Calu3 (cell line): ENCODE measurements at places on chromosomes 2 and 18. TPM values are rescaled to one million over a fixed set of nuclear protein-coding genes. Genes with fewer than 3 reads are reported as not detected.
A peak's percentile ranks its signal among the peaks of the same experiment; 100 is the strongest.

GRCh38 chr2:51667679-51668078, 635.7 kb upstream of the NRXN1 start:
- no peaks in the 10 kb centered on the region for H3K4me1 ChIP-seq
- H3K27ac ChIP-seq = no peak overlapping the region
- no peaks in the 10 kb centered on the region for H3K36me3 ChIP-seq
- DNase-seq = no peak
- H3K27me3 ChIP-seq = no peaks in the 10 kb centered on the region

DNA sequence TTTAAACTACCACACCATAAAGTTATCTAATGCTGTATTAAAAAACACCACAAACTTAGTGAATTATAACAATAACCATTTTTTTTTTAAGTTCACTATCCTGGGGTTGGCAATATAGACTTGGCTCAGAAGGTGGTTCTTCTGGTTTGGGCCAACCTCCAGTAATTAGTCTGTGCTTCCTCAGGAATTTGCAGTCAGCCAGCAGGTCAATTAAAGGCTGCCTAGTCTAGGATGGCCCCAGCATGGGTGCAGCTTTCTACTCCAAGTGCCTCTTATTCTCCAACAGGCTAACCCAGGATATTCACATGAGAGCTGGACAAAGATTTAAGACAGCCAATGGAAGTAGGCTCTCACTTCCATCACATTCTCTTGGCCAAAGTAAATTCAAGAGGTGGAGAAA, 379.1 kb upstream of the FIGN start:
- no peak overlapping the region for H3K27ac ChIP-seq
- no peaks in the 10 kb centered on the region for H3K36me3 ChIP-seq
- H3K4me3 ChIP-seq = no peak overlapping the region
- no peaks in the 10 kb centered on the region for H3K4me1 ChIP-seq
- no peaks in the 10 kb centered on the region for H3K27me3 ChIP-seq

DNA sequence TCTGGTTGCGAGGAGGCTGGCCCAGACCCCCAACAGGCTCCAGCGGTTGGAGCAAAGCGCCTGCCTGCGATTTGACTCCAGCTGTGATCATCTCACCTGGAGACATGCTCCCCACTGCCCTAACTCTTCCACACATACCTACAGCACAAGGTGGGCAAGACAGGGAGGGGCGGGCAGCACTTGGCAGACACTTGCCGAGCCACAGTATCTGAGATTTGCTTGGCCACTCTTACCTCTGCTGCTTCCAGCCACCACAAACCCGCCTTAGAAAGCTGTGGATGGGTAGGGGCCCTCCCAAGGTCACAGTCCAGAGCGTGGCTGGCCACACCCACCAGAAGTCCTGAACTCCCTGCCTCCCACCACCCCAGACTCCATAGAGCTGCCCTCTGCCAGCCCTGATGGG, 8.2 kb downstream of the CYP26B1 start:
- H3K36me3 ChIP-seq = peaks cover 9% of the 10 kb centered on the region
- peaks cover 16% of the 10 kb centered on the region for H3K27me3 ChIP-seq
- no peak overlapping the region for H3K4me3 ChIP-seq
- no peaks in the 10 kb centered on the region for H3K4me1 ChIP-seq
- no peak overlapping the region for H3K27ac ChIP-seq

GRCh38 chr2:180733330-180733729, 247.1 kb upstream of the UBE2E3 start:
- no peak overlapping the region for H3K27ac ChIP-seq
- no peaks in the 10 kb centered on the region for H3K27me3 ChIP-seq
- H3K36me3 ChIP-seq = no peaks in the 10 kb centered on the region
- H3K4me3 ChIP-seq = no peak overlapping the region

DNA sequence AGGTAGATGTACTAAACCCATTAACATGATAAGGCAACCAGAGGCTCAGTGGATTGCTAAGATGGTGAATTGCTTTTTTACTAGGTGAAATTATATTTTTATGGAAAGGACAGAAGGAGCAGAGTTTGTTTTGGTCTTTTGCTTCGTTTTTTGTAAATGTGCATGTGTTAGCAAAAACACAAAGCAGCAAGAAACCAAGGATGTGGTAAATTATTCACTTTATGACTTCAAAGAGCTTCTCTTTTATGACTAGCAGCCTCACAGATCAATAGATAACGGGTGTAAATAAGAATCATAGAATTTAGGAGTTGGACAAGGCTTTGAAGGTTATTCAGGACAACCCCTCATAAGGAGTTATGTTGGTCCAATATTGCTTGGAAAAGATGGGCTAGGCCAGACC, 615.0 kb downstream of the DPP10 start:
- no peaks in the 10 kb centered on the region for H3K27me3 ChIP-seq
- no peak for DNase-seq
- no peaks in the 10 kb centered on the region for H3K36me3 ChIP-seq
- H3K27ac ChIP-seq = no peak overlapping the region

DNA sequence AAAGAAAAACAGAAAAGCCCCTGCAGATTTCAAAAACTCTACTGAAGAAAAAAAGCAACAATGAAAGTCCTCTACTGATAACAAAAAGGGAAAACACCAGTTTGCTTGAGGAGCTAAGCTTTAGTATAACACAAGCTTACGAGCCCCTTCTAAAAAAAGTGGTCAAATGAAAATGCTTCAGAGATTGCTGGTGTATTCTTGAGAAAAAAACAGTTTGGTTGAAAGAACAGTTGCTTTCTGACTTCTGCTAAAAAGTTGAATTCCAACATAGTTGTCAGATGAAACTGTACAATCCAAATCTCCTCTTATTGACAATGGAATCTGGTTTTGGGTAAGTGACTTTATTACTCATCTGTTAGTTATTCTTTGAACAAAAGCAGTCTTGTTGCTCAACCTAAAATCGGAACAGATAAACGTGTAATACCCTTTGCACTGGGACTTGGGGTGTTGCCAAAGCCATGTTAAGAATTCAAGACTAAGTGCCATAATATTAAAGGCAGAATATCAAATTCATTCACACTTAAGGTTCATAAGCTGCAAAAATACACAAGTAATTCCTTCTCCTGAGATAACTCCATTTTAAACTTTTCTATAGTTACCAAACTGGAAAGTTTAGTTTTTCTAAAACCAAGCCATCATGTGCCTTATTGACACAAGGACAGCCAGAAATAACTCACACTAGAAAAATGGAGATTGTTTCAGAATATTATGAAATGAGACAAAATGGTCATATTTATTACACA, 45.3 kb upstream of the SPAG16 start:
- H3K36me3 ChIP-seq = peaks cover 9% of the 10 kb centered on the region
- H3K4me3 ChIP-seq = peak overlapping the region; percentile 60
- DNase-seq = peak; percentile 77
- H3K4me1 ChIP-seq = peaks cover 60% of the 10 kb centered on the region
- peak overlapping the region; percentile 99 for H3K27ac ChIP-seq

DNA sequence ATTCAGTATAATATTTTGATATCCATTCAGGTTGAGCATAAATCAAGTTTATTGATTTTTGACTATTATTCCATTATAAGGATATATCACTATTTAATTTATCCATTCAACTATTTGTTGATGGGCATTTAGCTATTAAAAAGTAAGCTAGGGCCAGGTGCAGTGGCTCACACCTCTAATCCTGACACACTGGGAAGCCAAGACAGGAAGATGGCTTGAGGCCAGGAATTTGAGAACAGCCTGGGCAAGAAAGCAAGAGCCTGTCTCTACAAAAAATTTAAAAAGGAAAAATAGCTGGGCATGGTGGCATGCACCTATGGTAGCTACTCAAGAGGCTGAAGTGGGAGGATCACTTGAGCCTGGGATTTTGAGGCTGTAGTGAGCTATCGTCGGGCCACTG, 183.5 kb downstream of the HNMT start:
- H3K36me3 ChIP-seq = no peaks in the 10 kb centered on the region
- no peak for DNase-seq
- H3K4me3 ChIP-seq = no peak overlapping the region

DNA sequence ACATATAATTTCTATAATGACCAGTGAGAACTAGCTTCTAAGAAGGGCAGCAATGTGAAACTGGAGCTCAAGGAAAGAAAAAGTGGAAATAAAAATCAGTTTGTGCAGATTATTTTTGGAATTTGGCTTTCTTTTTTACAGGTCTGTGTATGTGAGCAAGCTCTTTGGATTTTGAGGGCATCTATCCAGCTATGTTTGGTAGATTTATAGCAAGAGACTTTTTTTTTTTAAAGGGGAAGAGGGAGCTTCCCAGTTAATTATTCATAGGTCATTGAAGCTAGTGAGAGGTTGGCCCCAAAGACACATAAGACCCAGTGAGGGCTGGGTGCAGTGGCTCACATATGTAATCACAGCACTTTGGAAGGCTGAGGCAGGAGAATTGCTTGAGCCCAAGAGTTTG, 24.0 kb upstream of the COLEC12 start:
- DNase-seq = no peak
- H3K4me1 ChIP-seq = no peaks in the 10 kb centered on the region
- no peaks in the 10 kb centered on the region for H3K27me3 ChIP-seq
- H3K36me3 ChIP-seq = no peaks in the 10 kb centered on the region
- no peak overlapping the region for H3K4me3 ChIP-seq
- H3K27ac ChIP-seq = no peak overlapping the region

DNA sequence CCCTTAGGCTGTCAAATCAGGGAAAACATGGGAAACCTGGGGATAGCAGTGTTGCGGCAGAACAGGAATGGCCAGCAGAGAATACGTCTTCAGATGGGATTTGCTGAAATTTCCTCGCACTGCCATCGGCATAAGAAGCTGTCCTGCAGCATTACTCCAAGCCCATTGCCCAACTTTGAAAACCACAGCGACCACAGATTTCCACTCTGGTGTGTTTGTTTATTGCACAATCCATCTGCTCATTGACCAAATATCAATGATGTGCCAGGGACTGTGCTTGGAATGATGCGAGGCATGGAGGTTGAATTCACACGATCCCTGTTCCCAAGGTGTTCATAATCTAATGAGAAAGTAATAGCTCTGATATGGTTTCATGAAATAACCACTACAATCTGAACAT, 383.3 kb upstream of the MYT1L start:
- H3K36me3 ChIP-seq = no peaks in the 10 kb centered on the region
- no peak overlapping the region for H3K27ac ChIP-seq
- H3K27me3 ChIP-seq = peaks cover 13% of the 10 kb centered on the region

DNA sequence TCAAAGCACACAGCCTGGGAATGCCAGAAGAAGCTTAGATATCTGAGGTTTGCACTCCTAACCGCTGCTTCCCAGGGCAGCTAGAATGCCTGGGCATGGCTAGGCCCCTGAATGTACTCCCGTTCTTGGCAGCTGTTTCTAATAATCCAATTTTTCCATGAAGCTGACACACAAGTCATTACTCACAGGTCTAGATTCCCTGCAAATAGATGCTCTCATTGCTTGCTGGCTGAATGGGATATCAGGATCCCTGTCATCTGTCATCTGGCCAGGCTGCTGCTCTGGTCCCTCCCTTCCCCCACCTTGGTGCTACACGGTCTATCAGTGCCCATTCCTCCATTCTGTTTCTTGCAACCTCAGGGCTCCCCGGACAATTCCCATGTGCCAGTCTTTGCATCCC, 40.7 kb upstream of the TEX51 start:
- no peak for DNase-seq
- H3K27me3 ChIP-seq = peaks cover 41% of the 10 kb centered on the region
- H3K36me3 ChIP-seq = no peaks in the 10 kb centered on the region
- no peak overlapping the region for H3K27ac ChIP-seq
- H3K4me3 ChIP-seq = no peak overlapping the region

DNA sequence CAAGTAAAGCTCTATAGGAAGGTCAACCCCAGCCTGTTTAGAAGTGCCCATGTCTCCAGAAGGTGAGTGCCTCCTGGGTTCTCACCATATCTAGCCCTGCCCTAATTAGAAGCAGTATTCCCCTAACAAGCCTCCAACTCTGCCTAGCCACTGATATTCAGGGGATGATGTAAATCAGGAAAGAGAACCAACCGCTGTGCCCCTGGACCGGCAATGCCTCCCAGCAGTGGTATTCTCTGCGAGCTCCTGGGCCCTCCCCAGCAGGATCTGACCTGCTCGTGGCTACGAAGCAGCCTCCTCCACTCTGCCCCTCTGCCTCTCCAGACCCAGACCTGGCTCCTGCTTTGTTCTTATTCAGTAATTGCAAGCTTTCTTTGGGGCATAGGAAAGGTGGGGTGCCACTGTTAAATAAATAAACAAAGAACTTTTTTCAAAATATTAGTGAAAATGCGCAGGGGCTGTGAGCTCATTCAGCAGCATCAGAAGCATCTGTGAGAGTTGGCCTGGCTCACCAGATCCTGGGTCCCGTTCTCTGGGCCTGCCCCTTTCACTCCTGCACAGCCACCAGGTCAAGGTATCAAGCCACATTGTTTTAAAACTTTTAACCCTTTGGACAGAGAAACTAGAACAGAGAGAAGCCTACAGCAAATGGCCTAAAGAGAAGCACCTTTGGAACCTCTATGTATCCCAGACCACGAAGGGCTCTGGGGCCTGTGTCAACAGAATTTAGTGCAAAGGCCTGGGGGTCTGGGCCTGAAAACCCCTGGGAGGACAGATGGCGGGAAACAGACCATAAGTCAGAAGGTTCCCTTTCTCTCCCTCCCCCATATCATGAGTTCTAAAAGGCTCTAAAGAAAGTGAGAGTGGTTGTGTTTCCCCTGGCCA, 11.9 kb downstream of the MREG start:
- DNase-seq = no peak
- peaks cover 35% of the 10 kb centered on the region for H3K4me1 ChIP-seq
- no peak overlapping the region for H3K27ac ChIP-seq
- H3K36me3 ChIP-seq = peaks cover 10% of the 10 kb centered on the region
- H3K27me3 ChIP-seq = no peaks in the 10 kb centered on the region

DNA sequence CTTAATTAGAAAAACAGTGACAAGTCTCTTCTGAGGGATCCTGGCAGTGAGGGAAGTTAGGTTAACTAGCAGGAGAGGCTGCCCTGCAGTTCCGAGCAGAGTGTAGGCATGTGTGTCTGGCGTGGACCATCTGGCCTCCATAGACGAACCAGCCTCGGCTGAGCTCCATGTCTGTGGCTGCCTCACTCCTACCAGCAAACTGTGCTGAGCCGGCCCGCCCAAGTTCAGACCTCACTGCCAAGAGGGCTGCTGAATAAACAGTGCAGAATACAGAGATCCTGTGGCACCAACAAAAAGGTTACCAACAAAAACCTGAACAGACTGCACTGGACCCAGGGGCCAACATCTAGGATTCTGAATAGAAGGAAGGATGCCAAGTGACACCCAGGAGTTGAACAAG, 27.3 kb downstream of the INO80C start:
- H3K27me3 ChIP-seq = no peaks in the 10 kb centered on the region
- DNase-seq = no peak
- H3K4me3 ChIP-seq = no peak overlapping the region
- peaks cover 22% of the 10 kb centered on the region for H3K4me1 ChIP-seq

DNA sequence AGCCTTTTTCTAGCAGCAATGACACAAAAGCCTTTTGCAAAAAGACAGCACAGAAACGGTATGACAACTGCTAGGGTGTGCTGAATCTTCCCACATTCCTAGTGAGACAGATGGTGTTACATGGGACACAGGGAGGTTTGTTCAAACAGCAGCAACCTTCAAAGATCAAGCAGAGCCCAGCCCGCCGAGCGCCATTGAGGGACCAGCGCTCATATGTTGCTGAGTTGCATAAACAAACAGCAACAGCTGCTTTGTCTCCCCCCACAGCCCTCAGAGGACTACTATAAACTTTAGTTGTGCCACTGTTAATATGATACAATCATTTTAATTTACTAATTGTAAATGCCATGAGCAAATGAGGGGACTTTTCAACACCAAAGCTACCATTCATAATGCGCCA, 117.7 kb downstream of the ZEB2 start:
- H3K4me3 ChIP-seq = no peak overlapping the region
- no peaks in the 10 kb centered on the region for H3K36me3 ChIP-seq
- no peaks in the 10 kb centered on the region for H3K4me1 ChIP-seq

SMAD7 gene
- 11.2 and 13.7 TPM in 2 replicates for total RNA-seq

THSD7B gene
- not detected in 2 replicates for total RNA-seq

RAPGEF4 gene
- total RNA-seq = 0.37 and 1.8 TPM in 2 replicates

AGXT gene
- total RNA-seq = not detected in 2 replicates

ADRA2B gene
- 0.22 TPM in 1 of 2 replicates, not detected in the other for total RNA-seq

TRIM43 gene
- not detected in 2 replicates for total RNA-seq

HTR2B gene
- not detected in 2 replicates for total RNA-seq

PJVK gene
- 2.6 and 4.3 TPM in 2 replicates for total RNA-seq

COL4A4 gene
- total RNA-seq = 17.2 and 19.4 TPM in 2 replicates
